ENCODE measurements at places on chromosomes 7 and 10.

GRCh38 chr10:108567899-108568752 is 1355.2 kb downstream of the XPNPEP1 start:
- no peak for DNase-seq

DNA sequence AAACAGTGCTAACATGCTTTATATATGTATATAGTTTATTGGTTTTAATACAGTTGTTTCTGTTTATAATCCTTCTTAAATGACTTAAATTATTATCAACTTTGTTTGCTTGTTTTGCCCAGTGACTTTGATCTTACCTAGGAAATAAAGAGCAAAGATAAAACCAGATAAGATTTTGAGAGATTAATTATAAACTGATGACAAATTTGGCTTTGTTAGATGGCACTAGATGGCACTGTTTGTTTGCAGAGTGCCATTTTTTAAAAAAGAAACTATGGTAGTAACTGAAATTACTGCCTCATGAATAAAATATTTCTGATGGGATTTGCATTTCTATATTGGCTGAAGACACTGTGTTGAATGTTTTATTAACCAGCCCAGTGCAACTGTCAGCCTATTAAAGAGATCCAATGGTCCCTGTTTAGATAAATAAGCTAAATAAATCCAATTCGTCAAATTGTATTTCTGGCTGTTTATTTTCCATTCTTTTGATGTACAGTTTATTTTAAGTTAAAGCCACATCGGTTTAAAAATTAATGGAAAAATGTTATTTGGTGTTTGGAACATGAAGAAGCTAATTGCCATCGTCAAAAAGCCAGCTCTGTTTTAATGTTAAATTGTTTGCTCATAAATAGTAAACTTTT is 28.7 kb downstream of the VTI1A start:
- DNase-seq = no peak

DNA sequence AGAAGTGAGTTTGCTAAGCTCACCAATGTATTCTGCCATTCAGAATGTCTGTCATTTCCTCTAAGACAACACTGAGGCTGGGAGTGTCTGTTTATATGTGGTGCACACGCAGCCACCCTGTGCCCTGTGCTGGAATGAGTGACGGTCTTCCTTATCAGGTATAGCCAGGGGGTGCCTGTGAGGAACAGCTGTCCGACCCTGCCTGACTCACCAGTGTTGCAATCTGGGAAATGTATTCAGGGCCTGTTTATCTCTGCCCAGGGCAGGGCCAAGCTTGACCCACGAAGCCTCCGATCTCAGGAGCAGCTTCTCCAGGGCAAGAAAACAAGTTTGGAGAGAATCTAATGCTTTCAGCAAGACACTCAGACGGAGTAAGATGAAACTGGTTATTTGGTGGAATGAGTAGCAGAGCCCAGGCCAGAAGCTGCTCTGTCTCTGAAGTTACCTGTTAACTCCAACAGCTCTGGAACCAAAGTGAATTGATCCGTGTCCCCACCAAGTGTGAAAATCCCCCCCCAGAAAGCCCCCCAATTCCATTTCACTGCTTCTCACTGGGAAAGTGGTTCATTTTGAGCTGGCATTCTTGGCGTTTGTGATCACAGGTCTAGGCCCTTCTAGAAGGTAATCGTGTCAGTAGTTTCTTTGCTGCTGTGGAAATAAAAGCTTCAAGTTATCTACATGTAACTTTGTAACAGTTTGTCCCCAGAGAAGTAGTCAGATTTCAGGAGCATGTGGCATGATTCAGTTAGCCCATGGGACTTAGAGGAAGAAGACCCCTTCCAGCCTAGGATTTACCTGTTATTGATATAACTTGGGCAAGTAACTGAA is 6.1 kb upstream of the UBE2H start:
- DNase-seq = peak; percentile 79

GRCh38 chr10:91010952-91011351 is 90.1 kb upstream of the ANKRD1 start:
- no peak for DNase-seq

GRCh38 chr10:78769526-78769925 is 299.2 kb upstream of the ZMIZ1 start:
- no peak for DNase-seq

DNA sequence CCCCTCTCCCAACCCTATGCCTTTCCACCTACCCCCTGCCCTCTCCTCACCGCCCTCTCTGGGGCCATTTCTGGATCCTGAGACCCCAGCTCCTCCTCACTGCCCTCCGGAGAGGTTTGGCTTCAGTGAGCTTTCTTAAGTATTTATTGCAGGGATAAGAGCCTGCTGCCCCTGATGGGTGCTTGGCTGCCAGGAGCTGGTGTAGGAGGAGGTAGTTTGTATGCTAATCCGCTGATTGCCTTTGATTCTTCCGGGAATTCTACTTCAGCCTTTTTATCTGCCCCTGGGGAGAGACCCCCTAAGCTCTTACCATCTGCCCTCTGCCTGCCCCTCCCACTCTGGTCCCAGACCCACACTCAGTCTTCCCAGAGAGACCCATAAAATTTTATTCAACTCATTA is 263.5 kb upstream of the PODXL start:
- no peak for DNase-seq

GRCh38 chr10:44182909-44183308 is 202.0 kb downstream of the CXCL12 start:
- no peak for DNase-seq

GRCh38 chr7:64509583-64509982 is 53.3 kb downstream of the ZNF680 start:
- no peak for DNase-seq

DNA sequence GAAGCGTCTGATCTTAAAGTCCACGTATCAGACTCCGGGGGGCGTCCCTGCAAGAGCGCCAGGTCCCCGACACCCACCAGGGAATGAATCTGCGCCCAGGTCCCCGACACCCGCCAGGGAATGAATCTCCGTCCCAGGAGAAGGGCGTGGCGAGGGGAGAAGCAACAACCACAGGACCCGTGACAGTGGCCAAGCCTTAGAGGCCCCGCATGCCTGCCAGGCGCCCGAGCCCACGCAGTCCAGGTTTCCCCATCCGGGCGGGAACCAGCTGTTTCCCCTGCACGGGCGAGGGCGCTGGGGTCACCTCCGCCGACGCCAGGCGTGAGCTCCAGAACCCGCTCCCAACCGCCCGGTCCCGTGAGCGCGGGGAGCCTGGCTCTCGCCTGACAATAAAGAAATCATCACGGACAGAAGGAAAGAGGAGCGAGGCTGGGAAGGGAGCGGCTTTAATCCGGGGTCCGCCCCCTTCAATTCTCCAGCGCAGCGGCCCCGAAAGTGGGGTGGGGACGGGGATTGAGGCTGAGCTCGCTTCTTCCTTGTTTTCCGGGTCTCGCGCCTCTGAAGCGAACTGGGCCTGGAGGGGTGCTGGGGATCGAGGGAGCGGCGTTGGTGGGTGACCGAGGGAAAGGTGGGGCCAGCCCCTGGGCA is 29.0 kb upstream of the BMS1 start:
- peak; percentile 58 for DNase-seq

DNA sequence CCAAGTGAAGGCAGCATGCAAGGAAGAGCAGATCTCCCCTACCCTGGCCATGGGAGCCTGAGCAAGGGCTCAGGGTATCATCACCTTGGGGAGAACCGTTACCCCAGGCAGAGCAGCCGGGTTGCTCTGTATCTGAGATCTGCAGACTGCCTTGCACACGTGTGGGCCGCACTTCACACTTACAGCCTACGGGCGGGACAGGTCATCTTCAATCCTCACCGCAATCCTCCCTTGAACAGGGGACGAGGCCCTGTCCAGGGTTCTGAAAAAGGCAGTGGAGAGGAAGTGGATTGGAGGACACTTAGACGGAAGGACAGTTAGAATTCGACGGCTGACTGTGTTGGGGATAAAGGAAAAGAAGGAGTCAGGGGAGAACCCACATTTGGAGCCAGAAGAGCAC is 51.4 kb downstream of the NPS start:
- no peak for DNase-seq

DNA sequence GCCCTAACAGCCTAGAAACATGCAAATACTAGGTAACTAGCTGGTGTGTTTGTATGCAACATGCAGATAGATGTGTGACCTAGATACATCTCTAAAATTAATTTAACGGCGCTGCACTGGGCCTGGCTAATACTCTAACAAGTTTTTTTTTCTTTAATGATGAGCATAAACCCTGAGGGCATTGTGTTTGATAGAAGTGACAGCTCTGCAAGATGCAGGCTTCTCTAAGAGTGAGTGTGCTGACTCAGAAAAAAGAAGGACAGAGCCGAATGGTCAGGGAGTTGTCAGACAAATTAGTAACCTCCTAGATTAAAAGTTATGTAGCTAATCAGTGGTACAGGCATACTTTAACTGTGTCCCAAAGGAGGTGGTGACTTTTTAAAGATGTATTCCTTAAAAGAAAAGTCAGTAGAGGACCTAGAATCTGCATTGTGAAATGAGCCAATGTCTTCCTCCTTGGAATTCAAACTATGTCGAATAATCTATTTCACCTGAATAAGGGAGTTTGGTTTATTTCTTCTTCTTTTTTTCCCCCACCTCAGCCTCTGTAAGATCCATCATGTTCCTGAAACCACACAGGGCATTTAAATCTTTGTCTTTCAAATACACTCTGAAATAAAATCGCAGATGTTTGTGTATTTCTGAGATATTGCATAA is 315.1 kb downstream of the GFRA1 start:
- DNase-seq = no peak

GRCh38 chr7:76222333-76222732 is 20.6 kb downstream of the SRRM3 start:
- DNase-seq = no peak

GRCh38 chr10:45470098-45471012 is 96.3 kb downstream of the ALOX5 start:
- DNase-seq = peak; percentile 40
